ENCODE measurements at places on chromosomes 1 and 21.

DNA sequence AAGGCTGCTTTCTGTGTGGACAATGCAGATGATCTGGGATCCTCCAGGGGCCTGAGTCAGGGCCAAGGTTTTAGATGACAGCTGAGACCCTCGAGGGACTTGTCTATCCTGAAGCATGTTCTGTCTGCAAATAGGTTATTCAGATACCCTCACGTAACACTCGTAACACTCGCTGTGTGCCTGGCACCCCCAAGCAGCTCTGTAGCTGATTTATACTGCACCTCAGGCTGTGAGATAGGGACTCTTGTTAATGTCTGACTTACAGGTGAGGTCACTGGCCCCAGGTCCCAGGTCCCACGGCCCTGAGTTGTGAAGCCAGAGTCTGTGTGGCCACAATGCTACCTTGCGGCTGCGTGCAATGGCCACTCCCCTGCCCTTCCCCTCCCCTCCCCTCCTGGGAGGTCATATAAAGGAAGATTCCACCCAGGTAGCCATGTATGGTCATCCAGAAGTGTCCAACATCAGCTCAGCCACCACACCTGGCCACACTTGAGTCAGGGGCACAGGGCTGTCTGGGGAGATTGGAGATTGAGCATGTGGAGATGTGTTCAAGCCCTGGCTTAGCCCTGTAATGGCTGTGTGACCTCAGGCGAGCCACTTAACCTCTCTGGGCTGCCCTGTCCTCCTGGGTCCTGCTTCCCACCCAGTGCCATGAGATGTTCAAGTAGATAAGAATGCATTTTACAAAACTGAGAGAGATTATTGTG, 687.7 kb downstream of the MATN1 start:
- no peak for DNase-seq

GRCh38 chr21:21002153-21002552, 3.9 kb downstream of the NCAM2 start:
- DNase-seq = no peak

DNA sequence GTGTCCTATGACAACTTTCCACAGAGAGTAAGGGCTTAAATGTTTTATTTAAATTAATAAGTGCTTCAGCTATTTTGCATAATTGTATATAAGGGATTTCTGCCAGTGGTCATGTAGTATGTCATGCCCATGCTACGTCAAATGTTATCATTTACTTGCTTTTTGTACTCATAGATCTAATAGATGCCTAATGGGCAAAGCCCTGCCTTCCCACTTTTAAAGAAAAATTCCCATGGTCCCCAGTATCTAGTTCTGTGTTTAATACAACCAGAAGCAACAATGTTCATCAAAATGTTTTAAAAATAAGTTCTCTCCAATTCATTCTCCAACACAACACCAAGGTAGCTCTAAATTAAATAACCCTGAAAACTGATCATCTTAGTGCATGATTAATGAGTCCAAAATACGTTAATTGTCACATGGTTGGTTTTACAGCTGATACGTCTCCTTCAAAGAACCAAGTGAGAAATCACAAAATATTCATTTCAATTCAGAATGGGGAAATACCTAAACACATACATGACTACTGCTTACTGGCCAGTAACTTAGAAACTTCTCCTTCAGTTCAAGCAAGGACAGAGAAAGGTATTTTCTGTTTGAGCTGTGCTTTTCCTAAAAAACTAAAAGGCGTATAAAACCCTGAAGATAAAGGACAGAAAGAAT, 49.1 kb upstream of the SDC3 start:
- DNase-seq = no peak

DNA sequence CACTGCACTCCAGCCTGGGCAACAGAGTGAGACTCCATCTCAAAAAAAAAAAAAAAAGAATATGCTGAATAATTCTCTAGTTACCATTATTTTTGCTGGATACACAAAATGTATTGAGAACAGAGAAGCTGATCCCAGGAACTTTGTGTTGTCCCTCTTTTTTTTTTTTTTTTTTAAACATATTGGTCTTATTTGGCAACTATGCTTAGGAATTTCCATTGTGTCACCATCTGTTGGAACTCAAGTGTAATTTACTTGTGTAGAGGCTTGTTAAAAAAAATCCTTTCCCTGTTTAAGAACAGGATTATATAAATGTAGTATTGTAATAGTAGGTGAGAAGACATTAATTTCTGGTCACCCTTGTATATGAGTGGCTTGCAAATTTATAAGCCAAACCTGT, 28.6 kb downstream of the CAMSAP2 start:
- peak; percentile 75 for DNase-seq

GRCh38 chr1:183995322-183996039, 42.0 kb downstream of the COLGALT2 start:
- DNase-seq = peak; percentile 22

- DNase-seq = no peak
Observed at GRCh38 chr1:172931340-172931739, 119.4 kb downstream of the TNFSF18 start.

DNA sequence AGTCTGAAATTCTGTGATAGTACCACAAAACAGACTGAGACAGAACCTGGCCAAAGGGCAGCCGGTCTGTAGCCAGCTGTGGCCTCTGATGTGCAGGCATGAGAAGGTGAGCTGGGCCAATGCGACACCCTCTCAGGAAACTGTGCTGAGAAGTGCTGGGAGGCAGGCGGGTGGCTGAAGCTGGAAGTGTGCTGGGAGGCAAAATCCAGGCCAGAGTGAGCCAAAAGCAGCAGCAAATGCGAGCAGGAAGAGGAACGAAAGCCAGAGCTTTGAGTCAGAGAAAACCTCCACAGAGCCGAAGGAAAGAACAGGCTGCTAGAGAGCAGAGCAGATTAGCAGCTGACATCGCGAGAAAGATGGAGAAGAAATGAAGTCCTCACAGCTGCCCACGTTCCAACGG, 10.2 kb upstream of the ATP13A2 start:
- DNase-seq = no peak

DNA sequence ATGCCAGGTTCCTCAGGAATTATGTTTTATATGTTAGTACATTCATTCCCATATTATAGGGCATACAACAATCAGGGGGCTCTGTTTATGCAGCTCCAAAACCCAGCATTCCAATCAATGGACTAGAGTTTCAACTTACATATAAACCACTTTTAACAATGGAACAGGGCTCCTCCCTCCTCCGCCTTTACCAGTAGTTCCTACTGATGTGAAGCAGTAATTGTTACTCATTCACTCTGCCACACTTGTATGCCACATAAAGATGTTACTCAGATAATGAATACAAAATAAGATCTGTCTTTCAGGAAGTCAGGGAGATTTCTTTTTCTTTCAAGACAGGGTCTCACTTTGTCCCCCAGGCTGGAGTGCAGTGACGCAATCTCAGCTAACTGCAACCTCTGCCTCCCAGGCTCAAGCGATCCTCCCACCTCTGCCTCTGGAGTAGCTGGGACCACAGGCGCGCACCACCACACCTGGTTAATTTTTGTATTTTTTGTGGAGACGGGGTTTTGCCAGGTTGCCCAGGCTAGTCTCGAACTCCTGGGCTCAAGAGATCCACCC, 17.1 kb downstream of the ZNF281 start:
- DNase-seq = no peak

- peak; percentile 81 for DNase-seq
Observed at GRCh38 chr21:31580866-31581276, 78.6 kb upstream of the SOD1 start.
